ENCODE measurements at places on chromosomes 11 and 22.

DNA sequence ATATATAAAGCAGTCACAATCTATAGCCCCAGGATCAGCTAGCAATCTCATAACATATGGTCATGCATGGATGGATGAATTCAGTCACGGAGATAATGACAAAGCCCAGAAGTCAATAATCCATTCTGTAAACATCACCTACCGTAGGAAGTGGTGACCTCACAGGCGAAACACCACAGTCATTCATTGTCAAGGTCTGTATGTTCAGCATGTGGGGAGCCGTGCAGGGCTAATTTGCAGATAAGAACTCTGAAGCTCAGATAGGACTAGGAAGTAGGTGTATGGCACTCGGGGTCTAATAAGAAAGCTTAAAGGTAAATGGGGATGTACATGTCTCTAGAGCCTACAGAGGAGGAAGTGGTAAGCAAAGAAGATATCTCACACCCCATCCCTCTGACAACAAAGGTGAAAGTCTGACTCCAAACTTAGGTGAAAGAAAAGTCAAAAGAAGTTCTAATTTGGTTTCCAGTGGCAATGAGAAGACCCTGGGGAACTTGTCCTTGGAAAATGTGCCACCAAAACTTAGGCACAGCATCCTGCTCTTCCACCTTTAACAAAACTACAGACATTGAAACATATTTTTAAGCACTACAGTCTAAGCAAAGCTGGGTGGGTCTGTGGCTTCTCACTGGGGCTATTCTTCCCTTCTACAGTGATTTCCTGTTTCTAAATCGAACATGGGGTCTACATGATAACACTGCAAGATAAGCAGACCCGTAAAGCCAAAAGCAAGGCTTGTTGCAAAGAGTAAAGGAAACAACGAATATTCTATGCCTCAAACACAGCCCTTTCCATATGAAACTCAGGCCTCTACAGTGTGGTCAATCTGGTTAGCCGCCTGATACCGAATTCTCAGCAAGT is 5.2 kb downstream of the CRTAM start:
- peak; percentile 32 for DNase-seq

GRCh38 chr11:130904380-130904779 is 11.9 kb downstream of the SNX19 start:
- DNase-seq, result no peak

DNA sequence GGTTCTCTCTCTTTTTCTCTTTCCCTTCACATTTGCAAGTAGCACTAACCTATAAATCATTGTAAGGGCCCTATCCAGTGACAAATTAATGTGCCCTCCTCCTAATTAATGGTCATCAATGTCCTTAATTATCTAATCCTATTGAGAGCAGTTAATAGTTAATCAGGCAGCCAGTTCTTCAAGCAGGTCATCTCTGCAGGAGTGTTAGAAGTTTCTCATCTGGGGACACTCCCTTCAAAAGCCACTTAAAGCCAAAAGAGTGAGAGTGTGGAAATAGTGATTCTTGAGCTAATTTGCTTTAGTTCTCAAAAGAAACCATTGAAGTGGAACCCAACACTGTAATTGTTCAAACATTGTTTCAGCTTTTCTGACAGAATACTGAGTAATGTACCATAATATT is 141.6 kb downstream of the ELP4 start:
- DNase-seq, result no peak

GRCh38 chr11:94673386-94673785 is 94.8 kb upstream of the AMOTL1 start:
- no peak for DNase-seq

- no peak for DNase-seq
Observed at GRCh38 chr11:612201-612960, 3.4 kb downstream of the IRF7 start.

- DNase-seq, result no peak
Observed at GRCh38 chr11:94196363-94196762, 67.7 kb downstream of the PANX1 start.

Data from stimulated activated CD8-positive, alpha-beta memory T cell treated with anti-CD3 and anti-CD28 coated beads, Interleukin-15, amount 100 ng/mL, for 48 hours (primary cell).